ENCODE measurements at places on chromosomes 2 and 18.

- DNase-seq, result no peak
Observed at GRCh38 chr2:1865716-1866234, 121.5 kb upstream of the PXDN start.

DNA sequence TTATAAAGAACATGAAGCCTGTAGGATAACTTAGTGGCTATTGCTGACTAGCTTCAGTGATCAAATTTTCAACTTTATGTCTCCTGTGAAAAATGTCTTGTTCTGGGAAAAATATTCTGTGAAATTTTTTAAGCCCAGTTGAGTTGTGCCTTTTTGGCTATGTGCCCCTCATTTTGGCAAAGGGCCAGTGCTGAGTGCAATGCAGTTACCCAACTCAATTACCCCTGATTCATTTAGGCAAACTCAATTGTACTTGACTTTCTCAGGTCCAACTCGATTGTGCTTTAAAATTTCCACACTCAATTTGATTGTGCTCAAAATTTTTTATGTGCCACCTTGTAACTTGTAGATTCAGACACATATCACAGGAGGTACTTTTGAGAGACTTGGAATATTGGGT lies 548.8 kb upstream of the NRP2 start:
- no peak for DNase-seq

GRCh38 chr18:12839526-12840196 lies 44.4 kb downstream of the PTPN2 start:
- peak; percentile 38 for DNase-seq

GRCh38 chr2:125185691-125186270 lies 1160.7 kb downstream of the CNTNAP5 start:
- DNase-seq, result no peak

DNA sequence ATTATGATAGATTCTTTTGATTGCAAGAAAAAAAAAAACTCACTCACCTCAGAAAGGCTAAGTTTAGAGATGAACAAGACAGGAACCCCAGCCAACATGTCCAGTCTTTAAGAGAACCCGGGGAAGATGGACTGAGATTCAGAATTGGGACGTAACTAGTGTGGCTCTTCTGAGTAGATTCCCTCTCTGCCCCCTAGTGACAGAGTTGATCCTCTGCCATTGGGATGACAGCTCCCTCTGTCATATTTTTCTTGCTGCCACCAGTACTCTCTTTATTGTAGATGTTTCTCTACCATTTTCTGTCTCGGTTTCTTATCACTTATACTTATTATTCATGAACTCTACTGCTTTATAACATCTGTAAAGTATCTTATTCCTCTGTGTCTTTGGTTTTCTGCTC lies 77.7 kb downstream of the GULP1 start:
- DNase-seq, result peak; percentile 3

DNA sequence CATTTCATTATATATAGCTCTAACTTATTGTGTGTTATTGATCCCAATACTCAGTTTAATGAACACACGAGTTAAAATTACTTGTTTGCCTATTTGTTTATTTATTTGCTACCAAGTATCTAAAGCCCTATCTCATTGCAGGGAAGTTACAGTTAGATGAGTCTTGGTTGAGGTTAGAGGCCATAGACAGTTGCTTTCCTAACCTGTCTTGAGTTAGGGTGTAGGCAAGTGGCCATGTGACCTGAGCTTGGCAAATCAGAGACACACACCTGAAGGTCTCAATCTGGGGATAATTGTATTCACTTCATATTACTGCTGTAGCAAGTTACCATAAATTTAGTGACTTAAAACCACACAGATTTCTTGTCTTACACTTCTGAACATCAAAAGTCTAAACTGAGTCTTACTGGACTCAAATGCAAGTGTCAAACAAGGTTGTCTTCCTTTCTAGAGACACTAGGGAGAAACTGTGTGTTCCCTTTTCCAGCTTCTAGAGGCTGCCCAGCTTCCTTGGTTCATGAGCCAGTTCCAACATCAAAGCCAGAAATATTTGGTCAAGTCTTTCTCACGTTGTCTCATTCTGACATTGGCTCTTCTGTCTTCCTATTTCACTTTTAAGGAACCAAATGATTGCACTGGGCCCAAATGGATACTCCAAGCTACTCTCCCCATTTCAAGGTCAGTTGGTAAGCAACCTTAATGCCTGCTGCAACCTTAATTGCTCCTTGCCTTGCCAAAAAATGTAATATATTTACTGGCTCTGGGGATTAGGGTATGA lies 39.7 kb downstream of the COL3A1 start:
- no peak for DNase-seq

- no peak for DNase-seq
Observed at GRCh38 chr2:88218981-88219380, 48.8 kb downstream of the THNSL2 start.

DNA sequence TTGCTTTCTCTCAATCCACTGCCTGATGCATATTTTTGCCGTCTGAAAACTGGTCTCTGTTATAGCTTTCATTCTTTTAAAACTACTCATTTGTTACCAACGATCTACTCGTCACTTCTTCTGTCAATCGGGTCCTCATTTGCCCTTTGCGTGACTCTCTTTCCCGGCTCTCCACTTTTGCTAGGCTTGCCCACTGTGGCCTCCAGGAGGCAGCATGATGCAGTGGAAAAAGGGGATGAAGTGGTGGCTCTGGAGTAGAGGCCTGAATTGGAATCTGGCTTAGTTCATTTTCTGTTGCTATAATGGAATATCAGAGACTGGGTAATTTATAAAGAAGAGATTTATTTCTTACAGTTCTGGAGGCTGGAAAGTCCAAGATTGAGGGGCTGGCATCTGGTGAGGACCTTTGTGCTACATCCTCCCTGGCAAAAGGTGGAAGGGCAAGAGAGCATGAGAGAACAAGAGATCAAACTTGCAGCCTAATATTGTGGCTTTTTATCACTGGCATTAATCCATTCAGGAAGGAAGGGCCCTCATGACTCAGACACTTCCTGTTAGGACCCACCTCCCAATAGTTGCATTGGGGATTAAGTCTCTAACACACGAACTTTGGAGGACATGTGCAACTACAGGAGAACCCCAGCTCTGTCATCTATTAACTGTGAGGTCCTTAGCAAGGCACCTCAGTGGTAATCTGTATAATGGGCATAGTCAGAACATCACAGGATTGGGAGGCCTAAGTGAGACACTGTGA lies 15.4 kb downstream of the GDF7 start:
- no peak for DNase-seq

Measured in germinal center (tissue), 1 donor.